ENCODE measurements at places on chromosomes 13 and 19.

DNA sequence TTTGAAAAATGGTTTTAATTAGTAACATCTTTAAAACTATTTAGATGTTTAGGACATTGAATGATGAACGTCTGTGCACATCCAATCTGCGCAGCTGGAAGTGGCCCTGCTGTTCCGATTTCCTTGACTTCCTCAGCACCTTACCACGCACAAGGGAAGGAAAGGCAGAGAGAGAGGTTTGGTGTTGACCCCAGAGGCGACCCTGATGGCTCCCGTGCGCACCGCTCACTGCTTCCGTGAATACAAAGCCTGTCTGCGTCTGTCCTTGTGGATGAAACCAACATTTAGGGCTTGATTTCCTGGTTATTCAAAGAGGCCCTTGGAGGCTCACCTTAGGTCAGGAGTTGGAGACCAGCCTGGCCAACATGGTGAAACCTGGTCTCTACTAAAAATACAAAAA, 8.5 kb downstream of the MCF2L start:
- no peak for DNase-seq

GRCh38 chr19:46564701-46565100, 36.4 kb upstream of the CALM3 start:
- no peak for DNase-seq

DNA sequence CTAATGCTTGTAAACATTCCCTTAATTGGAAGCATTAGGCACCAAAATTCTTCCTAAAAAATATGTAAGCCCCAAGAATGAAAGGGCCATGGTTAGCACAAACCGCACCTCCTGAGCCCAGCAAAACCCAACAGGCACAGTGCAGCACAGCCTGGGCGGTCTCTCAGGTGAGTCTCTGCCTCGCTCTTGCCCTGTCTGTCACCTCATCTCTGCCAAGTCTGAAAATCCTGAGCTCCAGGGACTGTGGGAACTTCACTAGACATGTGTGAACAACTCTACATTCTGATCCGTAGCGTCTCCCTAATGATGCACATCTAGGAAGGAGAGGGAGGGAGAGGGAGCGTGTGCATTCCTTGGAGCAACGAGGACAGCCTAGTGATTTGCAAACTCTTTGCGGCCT, 88.8 kb upstream of the GJB6 start:
- DNase-seq, result no peak

GRCh38 chr13:50345804-50346203, 330.6 kb downstream of the KCNRG start:
- no peak for DNase-seq

- no peak for DNase-seq
Measured at GRCh38 chr13:108102771-108103170, 112.6 kb downstream of the LIG4 start.

GRCh38 chr19:57708641-57709361, at the start of gene ZNF154:
ZNF154 (minus strand) TSS chr19:57709204; CDS start chr19:57708971, 233 bp downstream.
- no peak for DNase-seq

DNA sequence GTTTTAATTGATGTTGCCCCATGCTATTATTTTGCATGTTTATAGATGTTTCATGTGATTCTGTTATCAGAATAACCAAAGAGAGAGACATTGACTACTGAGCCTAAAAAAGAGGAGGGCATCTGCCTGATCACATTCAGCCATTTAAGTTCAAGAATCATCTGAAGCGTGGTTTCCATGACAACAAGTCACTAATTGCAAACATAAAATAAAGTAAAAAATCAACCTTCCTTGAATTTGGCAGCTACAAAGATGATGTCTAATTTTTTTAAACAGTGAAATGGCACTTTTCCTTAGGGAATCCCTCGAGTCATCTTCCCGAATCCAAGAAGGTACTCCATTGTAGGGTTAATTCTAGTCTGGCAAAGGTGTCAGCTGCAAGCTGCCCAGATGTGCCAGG, 884.2 kb downstream of the DIAPH3 start:
- DNase-seq, result no peak

- no peak for DNase-seq
Measured at GRCh38 chr19:38577826-38578225, 39.9 kb downstream of the MAP4K1 start.

DNA sequence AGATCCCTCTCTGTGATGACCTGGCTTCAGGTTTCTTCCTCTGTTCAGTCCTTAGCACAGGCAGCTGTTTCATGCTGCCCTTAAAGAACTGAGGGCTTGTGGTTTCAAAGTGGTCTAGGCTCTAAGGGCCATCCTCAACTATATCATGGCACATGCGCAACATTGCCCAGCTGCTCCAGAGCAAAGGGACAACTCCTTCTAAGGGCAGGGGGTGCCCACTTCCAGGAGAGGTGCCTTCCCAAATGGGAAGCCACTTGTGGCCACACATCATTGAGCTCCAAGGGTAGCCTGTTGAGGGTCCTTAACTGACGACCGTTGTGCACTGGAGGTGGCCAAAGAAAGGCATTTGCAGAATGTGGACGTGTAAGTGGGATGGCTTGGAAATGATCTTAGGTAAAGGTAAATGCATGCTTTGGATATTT, 7.3 kb downstream of the GPR183 start:
- no peak for DNase-seq

- no peak for DNase-seq
Measured at GRCh38 chr19:390386-391206, 18.4 kb downstream of the C2CD4C start.

DNA sequence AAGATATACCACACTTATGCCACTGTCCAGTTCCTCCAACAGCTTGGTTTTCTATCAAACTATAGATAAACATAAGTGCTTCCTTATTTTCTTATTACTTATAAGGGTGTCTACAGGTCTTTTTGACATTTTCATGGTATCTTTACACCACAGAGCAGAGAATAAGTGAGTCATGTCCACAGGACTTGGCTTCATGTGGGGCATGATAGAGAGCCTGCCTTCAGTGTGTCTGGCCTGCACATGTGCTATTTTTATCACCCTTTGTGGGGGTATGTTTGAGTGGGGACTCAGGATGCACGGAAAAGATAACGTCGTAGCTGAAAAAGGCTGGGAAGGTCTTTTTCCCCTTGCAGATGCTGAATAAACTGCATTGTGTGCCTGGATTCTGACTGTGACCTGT, 8.1 kb upstream of the STOML3 start:
- DNase-seq, result no peak

GRCh38 chr19:35119091-35119490, 3.5 kb downstream of the FXYD3 start:
- no peak for DNase-seq

GRCh38 chr13:106318941-106319411, 216.5 kb downstream of the EFNB2 start:
- no peak for DNase-seq

DNA sequence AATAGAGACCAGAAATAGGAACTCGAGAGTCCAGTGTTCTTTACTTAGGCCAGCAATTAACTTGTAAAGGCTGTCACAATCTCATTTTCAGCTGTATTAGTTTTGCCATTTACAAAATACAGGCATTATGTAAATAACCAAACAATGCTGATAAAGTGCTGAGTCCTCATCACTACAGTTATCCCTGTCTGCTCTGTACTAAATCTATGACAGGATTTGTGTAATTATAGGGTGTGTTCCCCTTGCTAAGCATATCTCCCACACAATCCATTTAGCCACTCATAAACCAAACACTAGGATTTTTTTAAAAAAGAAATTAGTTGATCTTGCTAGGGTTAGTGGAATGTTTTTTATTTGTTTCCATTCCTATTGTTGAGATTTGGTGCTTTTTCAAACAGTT, 23.2 kb downstream of the PDX1 start:
- DNase-seq, result no peak

- DNase-seq, result no peak
Measured at GRCh38 chr19:29293292-29293691, 80.3 kb upstream of the UQCRFS1 start.

DNA sequence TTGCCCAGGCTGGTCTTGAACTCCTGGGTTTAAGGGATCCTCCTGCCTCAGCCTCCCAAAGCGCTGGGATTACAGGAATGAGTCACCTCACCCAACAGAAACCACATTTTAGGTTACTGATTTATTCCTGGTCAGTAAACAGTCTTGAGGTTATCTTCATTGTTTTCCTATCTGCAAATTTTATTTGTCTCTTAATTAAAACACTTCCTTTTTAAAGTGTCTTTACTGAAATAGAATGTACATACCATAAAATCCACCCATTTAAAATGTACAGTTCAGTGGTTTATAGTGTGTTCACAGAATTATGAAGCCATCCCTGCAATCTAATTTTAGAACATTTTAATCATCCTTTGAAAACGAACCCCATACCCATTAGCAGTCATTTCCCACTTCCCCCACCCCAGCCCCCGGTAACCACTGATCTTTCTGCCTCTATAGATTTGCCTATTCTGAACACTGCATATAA, 63.0 kb downstream of the MAP4K1 start:
- DNase-seq, result no peak

DNA sequence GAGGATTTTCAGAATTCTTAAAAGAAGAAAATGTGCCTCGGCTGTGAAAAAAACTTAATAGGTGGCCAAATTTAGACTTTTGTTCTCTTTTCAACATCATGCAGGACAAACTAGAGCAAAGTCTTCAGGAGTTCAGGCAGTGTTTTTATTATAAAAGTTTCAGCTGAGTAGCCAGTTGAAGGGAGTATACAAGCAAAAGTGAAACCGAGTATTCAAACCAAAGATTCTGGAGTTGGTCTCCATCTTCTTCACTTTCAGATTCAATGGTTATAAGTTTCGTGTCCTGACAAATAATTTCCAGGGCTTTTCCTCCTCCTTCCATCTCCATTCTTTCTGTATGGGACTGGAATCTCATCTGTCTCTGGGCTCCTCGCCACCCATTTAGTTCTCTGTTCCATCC, 379.7 kb downstream of the GPC5 start:
- no peak for DNase-seq

- no peak for DNase-seq
Measured at GRCh38 chr19:11769995-11770394, 3.2 kb downstream of the ZNF441 start.

- no peak for DNase-seq
Measured at GRCh38 chr19:5099701-5100221, 130.8 kb downstream of the KDM4B start.

GRCh38 chr13:112781881-112782361, 92.1 kb downstream of the ATP11A start:
- no peak for DNase-seq

GRCh38 chr13:84082462-84082861, 200.2 kb upstream of the SLITRK1 start:
- no peak for DNase-seq

DNA sequence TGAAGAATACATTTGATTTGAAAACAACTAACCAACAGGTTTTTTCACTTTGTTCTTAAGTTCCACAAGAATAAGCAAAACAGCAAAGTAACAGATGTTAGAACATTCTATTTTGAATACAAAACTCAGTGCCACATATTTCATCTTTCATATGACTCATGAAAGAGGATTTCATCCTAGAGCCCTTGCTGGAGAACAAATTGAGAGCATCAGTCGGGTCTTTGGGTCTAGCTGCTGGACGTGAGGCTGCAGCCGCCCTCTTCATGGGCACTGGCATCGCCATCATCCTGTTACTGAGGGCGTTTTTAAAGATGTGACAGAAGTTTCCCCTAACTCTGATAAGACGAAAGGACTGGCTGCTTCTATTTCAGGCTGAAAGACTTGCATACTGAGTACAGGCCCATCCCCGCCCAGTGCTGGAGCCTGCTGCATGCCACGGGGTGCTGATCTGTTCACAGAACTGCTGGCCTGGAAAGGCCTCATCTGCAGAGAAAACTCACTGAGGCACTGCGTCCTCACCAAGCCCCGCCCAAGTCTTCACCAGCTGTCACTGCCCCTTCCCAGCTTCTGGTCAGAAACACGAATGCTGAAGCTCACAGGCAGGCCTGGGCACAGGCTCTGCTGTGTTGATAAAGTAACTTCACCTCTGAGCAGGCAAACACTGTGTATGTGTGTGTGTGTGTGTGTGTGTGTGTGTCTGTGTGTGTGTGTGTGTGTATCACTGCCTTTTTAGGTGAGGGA, 101.4 kb downstream of the TUBGCP3 start:
- no peak for DNase-seq

DNA sequence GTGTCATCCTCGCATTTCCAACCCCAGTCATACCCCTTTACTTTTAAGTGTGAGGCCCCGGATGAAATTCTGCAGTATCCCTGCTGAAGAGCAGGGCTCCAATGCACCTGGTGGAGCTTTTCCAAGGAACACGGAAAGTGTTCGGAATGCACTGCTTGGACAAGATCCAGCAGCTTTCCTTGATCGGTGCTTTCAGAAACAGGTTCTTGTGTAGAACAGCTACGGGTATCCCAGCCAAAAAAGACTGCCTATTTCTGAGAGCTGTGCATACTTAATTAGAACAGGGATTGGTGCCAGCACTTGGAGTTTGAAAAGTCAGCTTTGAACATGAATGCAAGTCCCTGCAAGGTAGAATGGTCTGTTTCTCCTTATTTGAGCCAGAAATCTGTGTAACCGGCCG, 87.2 kb upstream of the C1QTNF9B start:
- no peak for DNase-seq

DNA sequence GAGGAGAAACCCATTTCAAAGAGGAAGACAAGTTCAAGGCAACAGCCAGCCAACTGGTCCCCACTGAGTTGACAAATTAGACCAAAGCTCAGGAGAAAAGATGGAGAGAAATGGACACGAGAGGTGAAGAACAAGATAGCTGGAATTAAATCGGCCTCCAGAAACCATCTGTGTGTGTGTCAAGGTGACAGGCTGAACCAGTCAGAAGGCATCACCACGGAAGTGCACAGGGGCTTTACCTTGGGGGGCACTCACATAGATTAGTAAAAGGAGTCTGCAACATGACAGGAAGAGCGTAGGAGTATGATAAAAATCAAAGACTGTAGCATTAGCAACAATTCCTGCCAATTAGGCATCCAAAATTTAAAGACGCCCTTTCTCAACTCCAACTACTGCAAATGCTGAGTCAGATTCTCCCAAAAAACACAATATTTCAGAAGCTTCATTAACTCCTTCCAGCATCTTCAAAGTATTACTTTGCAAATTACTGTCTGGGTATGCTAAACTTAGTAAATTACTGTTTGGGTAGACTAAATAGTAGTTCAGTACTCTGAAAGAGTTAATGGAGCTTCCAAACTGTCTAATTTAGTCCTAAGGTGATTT, 66.2 kb downstream of the FOXO1 start:
- no peak for DNase-seq

GRCh38 chr19:34365463-34366401, 736 bp downstream of the GPI start:
- DNase-seq, result no peak

DNA sequence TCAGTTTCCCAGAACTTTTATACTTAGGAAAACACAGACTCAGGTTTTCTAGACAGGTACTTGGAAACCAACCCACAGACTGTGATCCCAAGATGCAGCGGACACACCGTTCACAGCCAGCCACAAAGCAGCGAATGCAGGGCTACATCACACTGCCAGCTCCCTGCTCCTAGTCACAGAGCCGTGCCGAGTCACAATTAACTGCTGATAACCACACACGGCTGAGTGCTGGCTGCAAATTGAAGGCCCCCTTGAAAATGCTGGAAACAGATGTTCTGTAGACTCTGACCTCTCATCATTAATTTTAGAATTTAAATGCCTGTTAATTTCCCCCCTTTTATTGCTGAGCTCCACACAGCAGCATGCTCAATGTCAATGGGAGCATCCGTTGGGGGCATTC, 78.6 kb upstream of the SIAH3 start:
- DNase-seq, result no peak

GRCh38 chr13:73610799-73611592, 523.2 kb downstream of the KLF12 start:
- no peak for DNase-seq

- no peak for DNase-seq
Measured at GRCh38 chr19:56670961-56671612, 470 bp downstream of the ZNF835 start.

All from stimulated activated CD4-positive, alpha-beta T cell treated with anti-CD3 and anti-CD28 coated beads, Interleukin-1b, Interleukin-23, amount 100 ng/mL, for 4 hours (primary cell).